ENCODE measurements at places on chromosomes 6 and 20.

- peak; percentile 45 for DNase-seq
Measured at GRCh38 chr6:88238065-88238464, 71.9 kb upstream of the CNR1 start.

GRCh38 chr6:169902070-169902469 lies 150.6 kb downstream of the ERMARD start:
- DNase-seq: no peak

GRCh38 chr6:90296341-90297114 lies at the start of gene BACH2:
TSS of gene BACH2 (minus strand) at chr6:90296843. CDS start at chr6:90008844, 287,999 bp downstream.
- DNase-seq: peak; percentile 96

DNA sequence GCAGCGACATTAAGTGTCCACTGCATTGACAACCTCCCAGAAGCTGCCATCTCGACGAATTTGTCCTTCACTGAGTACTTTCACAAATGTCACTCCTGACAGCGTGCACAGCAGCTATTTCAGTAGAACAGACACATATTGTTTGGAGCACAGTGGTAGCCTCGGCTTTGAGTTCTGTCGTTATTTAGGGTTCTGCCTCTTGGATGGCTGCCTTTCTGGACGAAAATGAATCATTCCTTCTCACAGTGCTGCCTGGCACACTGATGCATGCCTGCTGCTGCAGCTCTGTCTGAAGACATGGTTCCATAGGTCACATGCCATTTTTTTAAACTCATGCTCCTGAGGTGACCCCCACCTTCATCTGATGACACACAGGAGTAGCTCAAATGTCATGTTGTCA lies 477.0 kb downstream of the C6orf118 start:
- no peak for DNase-seq

GRCh38 chr6:90068264-90068663 lies 174.0 kb downstream of the GJA10 start:
- DNase-seq: no peak

GRCh38 chr6:113856625-113857555 lies at the start of gene MARCKS:
TSS of gene MARCKS (plus strand) at chr6:113857345. CDS start at chr6:113857746, 401 bp downstream.
- DNase-seq: peak; percentile 92

GRCh38 chr6:145723646-145724045 lies 11.7 kb downstream of the EPM2A start:
- DNase-seq: no peak

DNA sequence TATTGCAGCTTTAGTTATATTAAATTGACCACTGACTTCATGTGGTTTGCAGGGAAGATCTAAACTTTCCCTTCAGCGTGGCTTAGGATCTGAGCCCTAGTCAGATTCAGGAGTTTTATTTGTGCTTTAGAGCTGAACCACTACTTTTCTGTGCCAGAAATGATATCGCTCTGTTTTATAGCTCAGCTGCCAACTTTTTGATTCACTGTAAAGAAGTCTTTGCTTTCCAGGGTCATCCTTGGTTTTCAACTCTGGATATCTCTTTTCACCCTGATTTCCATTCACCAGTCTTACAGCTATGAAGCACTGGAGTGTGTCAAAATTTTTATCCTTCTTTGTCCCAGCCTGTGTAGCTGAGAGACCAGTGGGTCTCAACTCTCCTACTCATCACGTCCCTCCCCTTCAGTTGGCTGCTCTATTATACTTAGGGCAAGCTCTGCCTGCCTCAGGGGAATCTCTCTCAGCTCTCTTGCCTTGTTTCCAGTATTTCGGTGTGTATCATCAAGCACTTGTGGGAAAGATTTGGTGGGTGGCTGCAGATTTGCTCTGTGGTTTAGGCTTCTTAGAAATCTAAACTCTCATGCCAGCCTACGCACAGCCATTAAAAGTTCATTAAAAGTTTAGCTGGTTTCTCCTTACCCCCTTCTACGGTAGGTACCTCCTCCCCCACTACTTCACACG lies 425.5 kb downstream of the TENT5A start:
- no peak for DNase-seq

GRCh38 chr6:148885136-148885865 lies 138.5 kb downstream of the UST start:
- DNase-seq: no peak

DNA sequence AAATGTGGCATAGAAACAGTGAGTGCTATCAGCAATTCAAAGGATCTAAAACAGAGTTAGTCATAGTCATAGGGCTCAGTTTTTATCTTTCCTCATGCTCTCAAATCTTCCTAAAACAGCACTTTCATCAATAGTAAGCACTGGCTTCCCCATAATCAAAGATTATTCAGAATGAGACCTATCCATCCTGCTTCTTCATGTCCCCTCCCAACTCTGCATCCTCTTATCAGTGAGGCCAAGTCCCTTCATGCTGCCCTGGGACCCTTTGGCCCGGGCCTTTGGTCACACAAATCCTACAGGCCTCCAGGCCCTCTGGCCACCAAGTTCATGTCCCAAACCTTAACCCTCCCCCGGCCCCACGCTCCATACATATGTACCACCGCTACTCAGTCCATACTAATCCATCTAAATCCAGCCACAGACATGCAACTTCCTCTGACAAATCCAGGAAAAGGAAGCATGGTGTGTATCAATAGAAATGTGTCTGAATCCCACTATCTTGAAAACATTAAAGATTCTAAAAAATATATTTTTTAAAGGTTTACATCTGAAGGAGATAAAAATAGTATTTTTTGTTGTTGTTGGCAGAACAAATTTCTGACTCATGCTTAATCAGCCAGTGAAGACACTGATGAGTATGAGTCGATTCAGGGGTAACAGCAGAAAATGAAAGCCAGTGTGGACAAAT lies 143.5 kb downstream of the PDE7B start:
- no peak for DNase-seq

DNA sequence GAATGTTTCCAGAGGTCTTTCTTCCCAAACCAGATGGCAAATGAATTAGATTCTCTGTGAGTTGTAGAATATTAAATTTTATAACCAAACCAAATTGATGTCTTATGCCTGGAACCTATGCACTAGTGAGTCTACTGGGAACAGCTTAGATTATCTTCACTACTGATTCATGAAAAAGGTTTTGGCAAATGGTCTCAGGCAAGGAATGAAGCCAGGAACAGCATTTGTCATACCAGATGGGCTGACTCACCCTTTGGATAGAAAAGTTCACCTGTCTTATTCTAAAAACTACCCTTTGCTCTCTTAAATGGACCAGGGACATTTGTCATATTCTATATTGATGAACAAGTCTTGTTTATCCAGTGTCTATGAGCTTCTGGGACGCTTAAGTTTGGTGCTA lies 135.4 kb upstream of the ECI2 start:
- peak; percentile 53 for DNase-seq

DNA sequence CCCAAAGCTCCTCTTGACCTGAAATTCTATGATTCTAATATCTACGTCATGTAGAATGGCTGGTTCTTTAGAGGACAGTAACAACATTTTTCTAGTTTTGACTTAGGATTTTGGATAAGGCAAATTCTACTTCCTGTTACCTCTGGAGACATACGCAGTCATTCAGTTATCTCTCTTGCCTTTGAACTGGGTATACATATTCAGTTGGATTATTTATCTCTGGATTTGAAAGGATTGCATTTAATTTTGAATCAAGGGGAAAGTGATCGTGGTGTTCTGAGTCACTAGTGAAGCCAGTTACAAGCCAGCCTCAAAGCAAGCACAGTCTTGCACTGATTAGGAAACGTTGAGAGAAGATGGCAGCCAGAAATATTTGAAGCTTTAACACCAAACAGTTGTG lies 35.3 kb upstream of the BCAS1 start:
- no peak for DNase-seq

DNA sequence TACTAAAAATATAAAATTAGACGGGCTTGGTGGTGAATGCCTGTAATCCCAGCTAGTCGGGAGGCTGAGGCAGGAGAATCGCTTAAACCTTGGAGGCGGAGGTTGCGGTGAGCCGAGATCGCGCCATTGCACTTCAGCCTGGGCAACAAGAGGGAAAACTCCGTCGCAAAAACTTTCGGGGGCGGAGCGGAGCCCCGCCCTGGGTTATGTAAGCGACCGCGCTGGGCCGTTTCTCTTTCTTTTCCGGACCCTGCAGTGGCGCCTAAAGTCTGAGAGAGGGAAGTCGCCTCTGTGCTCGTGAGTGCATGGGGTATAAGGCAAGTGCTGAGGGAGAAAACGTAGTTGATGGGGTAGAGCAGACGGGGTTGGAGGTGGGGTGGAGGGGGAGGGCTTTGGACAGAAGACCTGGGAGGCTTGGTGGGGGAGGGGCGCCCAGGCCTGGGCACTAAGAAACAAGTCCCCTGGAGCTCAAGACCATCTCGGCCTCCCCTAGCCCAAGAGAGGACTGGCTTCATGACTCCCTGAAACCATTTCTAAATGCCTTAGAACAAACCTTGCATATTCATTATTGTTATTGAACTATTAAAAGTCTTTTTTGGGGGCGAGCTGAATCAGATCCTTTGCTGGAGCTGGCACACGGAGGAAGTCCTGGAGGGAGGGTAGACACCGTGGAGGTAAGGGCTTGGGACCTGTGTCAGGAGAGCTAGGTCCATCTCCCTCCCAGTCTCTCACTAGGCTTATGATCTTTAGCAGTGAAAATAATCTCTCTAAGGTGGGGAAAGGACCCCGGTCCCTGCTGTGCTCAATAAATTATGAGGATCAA lies 2.7 kb upstream of the MICA start:
- DNase-seq: peak; percentile 12

GRCh38 chr20:31355981-31356380 lies 12.4 kb upstream of the DEFB118 start:
- no peak for DNase-seq

DNA sequence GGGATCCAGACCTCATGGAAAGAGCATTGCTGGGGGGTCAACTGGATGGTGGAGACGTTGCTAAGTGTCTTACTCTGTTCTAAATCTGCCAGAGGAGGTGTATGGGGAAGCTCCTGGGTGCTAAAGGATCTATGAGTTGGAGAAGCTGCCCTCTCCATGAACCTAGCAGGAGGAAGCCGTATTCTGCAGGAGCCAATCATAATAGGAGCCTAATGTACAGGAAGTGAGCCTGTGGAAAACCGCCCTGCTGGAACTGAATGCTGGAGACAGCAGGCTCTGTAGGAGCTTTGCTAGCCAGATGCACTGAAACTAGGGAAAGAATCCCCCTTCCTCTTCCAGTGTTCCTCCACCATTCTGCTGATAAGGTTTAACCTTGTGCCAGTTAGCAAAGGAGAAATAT lies 10.9 kb downstream of the CASP8AP2 start:
- peak; percentile 35 for DNase-seq

- no peak for DNase-seq
Measured at GRCh38 chr6:127464161-127464880, 5.1 kb upstream of the KIAA0408 start.

GRCh38 chr6:27247133-27247836 lies at the start of gene PRSS16:
TSS of gene PRSS16 (plus strand) at chr6:27247701. CDS start at chr6:27247738, 37 bp downstream.
- no peak for DNase-seq

GRCh38 chr6:36716476-36717093 lies 19.0 kb downstream of the RAB44 start:
- no peak for DNase-seq

DNA sequence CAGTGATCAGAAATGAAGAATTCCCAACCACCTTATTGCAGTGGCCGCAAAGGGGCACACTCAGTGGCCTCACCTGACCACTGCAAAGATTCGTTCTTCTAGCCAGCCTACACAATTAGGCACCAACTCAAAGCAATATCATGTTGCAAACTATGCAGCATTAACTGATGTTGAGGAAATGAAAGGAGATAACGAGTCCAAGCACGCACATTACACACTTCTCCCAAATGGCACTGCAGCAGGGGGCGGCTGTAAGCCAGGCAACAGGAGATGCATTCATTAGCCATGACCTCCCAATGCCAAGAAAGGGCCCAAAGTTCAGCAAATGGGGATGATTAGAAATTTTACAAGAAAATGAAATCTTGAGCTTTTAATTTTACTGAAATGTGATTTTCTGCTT lies 39.3 kb downstream of the ATXN1 start:
- DNase-seq: peak; percentile 71

DNA sequence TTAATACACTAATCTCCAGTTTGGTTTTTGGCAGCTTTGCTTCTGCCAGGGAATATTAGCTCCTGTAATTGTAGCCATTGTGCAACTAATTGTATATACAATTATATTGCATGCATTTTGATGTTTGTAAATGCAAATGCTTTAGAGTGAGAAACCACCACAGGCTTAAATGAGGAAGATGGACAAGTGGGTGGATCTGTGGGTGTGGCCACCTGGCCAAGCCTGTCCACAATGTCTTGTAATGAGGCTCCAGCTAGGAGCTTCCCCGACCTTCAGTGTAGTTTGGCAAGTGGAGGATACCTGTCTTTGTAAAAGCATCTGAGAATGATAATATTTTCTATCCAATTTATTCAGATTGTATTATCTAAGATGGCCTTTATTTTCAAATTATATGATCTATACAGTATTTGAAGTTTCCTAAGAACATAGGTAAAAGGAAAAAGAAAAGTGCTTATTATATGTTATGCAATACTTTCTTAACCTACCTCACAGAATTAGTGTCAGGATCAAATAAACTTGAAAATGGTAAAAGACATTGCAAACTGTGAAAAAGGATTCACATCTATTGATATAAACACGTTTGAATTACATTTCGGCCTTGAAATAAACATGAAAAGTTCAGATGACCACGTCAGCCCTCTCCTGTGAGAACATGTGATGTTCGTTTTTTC lies 49.3 kb upstream of the ARID1B start:
- no peak for DNase-seq

DNA sequence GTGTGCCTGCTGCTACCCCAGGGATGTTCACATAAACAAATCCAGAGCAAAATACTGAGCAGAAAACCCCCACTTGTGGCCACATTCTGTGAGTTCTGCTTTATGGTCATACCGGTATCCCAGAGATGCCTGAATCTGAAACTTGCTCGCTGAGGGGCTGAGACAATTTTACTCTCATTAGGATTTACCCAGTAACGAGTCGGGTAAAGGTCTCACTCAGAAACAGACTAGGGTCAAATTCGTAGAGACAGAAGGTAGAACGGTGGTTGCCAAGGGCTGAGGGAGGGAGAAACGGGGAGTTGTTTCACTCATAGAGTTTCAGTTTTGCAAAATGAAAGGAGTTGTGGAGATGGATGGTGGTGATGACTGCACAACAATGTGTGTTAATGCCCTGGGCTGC lies 45.4 kb upstream of the NKX2-2 start:
- DNase-seq: no peak

GRCh38 chr6:68988698-68989097 lies 353.6 kb downstream of the ADGRB3 start:
- DNase-seq: no peak

GRCh38 chr6:38176797-38177751 lies 357.5 kb downstream of the ZFAND3 start:
- peak; percentile 20 for DNase-seq

GRCh38 chr20:47354714-47355488 lies 1.6 kb downstream of the ZMYND8 start:
- peak; percentile 60 for DNase-seq

DNA sequence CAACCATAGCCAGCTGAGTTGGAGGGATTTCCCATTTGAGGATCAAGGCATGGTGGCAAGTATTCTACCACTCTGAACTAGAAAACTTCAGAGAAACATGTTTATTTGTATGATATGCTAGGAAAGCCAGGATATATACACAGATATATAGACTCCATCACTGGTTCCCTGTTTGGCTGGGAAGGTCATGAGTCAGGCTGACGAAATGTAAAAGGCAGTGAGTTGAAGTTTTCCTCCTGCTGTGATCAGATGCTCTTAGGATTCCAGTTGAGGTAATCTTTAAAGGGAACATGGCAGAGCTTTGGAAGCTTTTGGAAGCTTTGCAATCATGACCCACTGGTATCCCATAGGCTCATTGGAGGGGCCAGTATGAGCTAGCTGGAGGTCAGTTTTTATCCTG lies 1369.1 kb downstream of the EPHA7 start:
- no peak for DNase-seq

GRCh38 chr20:62643521-62644043 lies 1.3 kb downstream of the SLCO4A1 start:
- no peak for DNase-seq
